ENCODE measurements at places on chromosomes 12 and 14.

DNA sequence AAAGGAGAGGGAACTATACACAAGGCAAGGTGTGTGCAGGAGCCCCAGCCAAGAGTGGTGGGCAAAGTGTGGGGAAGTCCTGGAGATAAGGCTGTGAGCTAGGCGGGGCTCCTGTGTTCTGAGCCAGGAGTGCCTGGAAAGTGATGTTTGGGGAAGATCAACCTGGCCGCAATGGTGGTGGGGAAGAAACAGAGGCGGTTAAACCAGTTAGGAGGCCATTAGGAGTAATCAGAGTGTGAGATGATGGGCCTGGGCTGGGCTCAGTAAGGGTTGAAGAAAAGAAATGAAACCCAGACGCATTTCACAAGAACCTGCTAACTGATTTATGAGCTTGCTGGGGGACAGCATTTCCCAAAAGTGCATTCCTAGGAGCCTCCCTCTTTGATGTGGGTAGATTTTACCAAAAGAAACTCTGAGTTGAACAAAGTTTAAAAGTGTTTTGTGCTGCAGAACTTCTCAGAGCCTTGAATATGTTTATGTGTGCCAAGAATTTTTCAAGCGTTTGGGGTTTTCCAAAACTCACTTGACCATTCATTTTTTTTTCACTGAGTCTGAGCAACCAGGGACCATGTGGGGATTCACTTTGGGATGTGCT, 34.2 kb upstream of the LRP1-AS start:
- DNase-seq = no peak

- DNase-seq = no peak
These were observed 15.0 kb downstream of the PMCH start for GRCh38 chr12:102182635-102183034.

- no peak for DNase-seq
These were observed 64.3 kb downstream of the ZNF664 start for GRCh38 chr12:124037331-124037730.

DNA sequence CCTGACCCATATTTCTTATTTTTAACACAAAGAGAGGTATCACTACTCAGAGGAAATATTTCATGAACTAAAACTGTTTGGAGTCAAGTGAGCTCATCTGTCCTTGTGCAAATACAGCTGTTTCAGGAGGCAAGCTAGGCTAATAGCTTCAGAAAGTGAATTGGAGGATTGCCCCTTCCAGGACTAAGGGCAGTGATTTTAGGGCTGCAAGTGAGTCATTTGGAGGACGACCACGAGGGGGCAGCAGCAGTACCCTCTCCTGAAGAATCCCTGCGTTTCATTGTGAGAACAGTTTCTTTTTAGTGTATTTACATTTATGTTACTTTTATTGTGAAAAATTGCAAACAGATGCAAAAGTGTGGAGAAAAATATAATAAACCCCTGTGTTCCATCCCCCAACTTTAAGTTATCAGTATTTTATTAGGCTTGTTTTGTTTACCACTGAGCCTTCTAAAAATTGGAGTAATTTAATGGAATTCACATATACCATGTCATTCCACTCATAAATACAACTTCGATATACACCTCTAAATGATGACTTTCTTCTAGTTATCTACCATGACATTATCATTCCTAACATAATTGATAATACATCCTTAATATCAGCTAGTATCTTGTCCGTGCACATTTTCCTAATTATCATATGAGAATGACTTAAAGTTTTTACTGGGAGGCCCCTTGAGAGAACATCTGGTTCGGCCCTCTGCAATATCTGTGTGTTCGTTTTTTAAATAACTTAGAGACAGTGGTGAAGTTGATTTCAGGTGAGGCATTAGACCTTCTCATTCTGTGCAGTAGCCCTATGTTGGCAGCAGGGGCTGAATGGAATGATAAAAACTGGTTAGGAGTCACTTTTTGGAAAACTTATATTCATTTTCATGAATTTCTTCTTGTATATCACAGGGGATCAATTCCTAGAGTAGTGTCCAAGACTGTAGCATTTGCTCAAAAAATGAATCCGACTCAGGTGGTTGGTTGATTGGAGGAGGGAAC, 13.7 kb downstream of the FOXJ2 start:
- peak; percentile 66 for DNase-seq

GRCh38 chr12:26177283-26177682, 18.1 kb upstream of the SSPN start:
- DNase-seq = no peak

DNA sequence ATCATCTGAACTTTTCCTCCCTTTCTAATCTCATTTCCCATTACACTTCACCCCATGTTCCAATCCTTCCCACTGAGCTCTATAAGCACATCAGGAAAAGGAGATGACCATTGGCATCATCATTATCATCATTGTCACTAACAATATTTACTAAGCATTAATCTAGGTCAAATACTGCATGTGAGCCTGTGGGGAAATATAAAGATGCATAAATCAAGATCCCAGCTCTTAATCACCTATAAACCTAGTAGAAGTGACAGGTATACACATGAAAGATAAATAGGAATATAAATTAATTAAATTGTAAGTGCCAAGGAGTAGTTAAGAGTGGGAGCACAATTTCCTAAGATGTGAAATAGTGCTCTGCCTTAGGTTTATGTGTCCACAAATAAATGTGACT, 100.6 kb downstream of the OTOGL start:
- DNase-seq = no peak

DNA sequence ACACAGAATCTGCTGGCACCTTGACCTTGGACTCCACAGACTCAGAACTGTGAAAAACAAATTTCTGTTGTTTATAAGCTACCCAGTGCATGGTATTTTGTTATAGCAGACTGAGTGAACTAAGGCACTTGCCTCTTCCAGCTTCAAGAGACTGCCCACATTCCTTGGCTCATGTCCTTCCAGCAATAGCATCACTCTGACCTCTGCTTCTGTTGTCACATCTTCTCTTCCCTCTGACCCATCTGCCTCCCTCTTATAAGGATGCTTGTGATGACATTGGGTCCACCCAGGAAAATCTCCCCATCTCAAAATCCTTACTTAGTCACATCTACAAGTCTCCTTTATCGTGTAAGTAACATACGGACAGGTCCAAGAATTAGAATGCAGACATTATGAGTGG, 200.4 kb downstream of the PIK3C2G start:
- no peak for DNase-seq

DNA sequence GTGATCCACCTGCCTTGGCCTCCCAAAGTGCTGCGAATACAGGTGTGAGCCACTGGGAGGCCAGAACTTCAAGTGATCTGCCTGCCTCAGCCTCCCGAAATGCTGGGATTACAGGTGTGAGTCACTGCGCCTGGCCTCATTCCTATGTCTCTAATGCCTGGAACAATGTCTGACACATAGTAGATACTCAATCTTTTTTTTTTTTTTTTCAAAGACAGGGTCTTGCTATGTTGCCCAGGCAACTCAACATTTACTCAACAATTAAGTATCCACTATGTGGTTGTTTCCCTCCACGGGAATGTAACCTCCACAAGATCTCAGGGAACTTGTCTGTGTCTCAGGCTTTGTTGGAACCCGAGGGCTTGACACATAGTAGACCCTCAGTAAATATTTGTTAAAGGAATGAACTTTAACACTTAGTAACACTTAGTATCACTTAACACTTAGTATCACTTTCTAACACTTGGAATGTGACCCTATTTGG, 3.0 kb upstream of the TMEM120B start:
- DNase-seq = no peak

Data from stimulated activated CD8-positive, alpha-beta memory T cell treated with anti-CD3 and anti-CD28 coated beads, Interleukin-4, amount 100 ng/mL, for 1 hour (primary cell).